NB4 (cell line): ENCODE measurements at places on chromosomes 4 and X.
A peak's percentile ranks its signal among the peaks of the same experiment; 100 is the strongest.

DNA sequence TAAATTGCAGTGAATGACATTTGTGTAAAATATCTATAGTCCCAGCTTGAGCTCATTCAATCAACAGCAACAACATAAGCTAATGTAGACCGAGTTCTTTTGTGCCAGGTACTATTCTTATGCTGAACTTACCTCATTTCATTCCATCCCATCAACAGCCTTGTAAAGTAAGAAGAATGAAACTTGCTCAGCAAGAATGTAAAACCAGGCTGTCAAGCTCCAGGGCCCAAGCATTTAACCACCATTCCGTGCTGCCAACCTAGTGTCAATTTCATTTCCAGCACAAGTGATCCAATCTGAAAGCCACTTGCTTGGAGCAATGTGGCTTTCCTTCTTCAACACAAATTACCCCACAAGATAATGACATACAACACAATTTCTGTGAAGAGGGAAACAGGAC is 36.6 kb downstream of the RASSF6 start:
- no peak for DNase-seq

- no peak for DNase-seq
These were observed 29.6 kb upstream of the DCAF8L1 start for GRCh38 chrX:28010875-28011274.

- peak; percentile 24 for DNase-seq
These were observed 557 bp upstream of the FAM53A start for GRCh38 chr4:1684506-1685234.

- DNase-seq = no peak
These were observed 161.4 kb upstream of the PACRGL start for GRCh38 chr4:20538905-20539304.

DNA sequence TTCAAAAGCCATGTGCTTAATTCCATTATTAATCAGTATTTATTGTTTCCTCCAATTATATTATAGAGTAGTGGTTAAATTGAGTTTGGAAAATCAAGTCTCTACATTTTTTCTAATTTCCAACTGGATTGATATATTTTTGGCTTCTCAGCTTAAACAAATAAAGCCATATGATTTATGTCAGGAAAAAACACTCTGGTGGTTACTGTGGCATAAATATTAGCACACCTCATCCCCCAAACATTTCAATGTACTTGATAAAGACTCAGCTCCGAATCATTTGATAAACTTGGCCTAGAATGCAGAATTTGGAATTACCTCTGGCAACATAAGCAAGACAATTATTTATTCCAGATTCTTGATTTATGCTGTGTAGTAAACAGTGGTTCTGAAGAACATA is 2313.8 kb downstream of the ARAP2 start:
- no peak for DNase-seq

GRCh38 chr4:175373031-175373430 is 439.0 kb downstream of the GPM6A start:
- DNase-seq = no peak
